Stimulated activated CD4-positive, alpha-beta T cell treated with anti-CD3 and anti-CD28 coated beads, Interleukin-4, amount 100 ng/mL, for 4 hours (primary cell): ENCODE measurements at places on chromosomes 1 and 21.

DNA sequence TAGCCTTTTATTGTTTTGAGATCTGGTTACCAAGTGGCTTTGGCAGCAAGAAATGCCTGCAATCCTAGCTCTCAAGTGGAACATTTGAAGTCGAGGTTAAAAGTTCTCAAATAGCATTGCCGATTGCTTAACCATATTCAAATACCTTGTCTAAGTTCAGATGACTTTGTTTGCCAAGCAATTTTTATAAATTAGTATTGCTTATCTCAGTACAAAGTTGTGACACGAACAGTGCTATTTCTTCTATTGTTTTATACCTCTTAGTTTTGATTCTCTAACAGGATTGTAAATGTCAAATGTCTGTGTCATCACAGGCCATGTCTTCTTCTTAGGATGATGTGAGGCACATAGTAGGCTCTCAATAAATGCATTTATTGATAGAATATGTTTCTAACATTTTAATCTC, 633.3 kb downstream of the PTPRC start:
- no peak for DNase-seq

GRCh38 chr1:171177261-171177660, 7.8 kb upstream of the FMO2 start:
- DNase-seq, result no peak

GRCh38 chr1:32184650-32185049, 5.2 kb downstream of the TXLNA start:
- no peak for DNase-seq

- no peak for DNase-seq
Observed at GRCh38 chr1:25760871-25761270, 39.1 kb upstream of the SELENON start.

- peak; percentile 71 for DNase-seq
Observed at GRCh38 chr1:247331172-247331524, 519 bp downstream of the ZNF496 start.
